ENCODE measurements at places on chromosomes 2 and 18. TPM values are rescaled to one million over a fixed set of nuclear protein-coding genes. Genes with fewer than 3 reads are reported as not detected.

Gene DNER
- total RNA-seq: 0.14 TPM

GRCh38 chr2:234496055-234496834, 636 bp downstream of the ARL4C start:
- DNase-seq: peak; percentile 72

DNA sequence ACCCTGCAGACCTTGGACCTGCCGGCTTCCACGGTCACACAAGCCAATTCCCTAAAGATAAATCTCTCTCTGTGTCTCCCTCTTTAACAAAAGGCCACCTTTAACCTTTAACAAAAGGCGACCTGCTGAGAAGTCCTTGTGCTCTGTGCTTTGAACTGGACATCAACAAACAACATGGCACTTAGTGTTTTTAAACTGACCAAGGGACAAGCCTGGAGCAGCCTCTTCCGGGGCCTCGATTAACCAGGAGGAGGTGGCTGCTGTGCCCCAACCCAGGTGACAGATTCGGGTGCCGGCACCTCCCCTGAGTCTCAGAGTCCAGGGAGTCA, 135.3 kb downstream of the RTP5 start:
- no peak for DNase-seq

GRCh38 chr2:65287364-65287763, 59.7 kb downstream of the ACTR2 start:
- no peak for DNase-seq

DNA sequence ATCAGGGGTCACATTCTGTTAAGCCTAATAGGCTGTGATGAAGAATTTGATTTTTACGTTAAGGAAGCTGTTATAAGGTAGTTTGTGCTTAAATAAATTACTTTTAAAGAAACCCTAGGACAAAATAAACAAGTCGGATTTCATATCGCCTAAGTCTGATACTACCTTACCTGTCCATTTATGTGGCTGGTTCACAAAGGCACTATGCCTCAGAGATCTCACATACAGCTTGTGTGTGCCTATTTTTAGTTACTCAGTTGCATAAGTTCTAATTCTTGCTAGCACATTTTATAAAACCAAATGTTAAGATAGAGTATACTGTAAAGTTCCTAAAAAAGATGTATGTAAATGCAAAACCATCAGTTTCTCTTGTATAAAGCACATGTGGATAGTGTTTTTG, 40.0 kb downstream of the AGFG1 start:
- DNase-seq: no peak
